ENCODE measurements at places on chromosomes 12 and 14.

- DNase-seq, result no peak
Observed at GRCh38 chr12:3311027-3311402, 180.0 kb upstream of the PRMT8 start.

DNA sequence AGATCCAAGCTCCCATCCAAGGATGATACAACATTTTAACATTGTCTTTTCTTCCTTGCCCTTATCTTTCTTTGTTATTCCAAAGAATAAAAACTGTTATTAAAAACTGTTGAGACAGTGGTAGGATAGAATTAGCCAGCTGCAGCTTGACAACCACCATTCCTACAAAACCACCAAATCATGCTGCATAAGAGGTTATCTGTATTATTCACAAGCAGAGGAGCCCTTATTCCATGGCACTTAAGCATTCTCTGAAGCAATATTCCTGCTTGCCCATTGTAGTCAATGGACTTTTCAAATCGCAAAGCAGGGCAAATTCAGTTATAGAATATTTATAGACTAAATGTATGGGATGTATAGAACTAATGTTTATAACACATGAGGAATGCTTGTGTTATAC is 3.4 kb downstream of the ABCD2 start:
- no peak for DNase-seq

- DNase-seq, result no peak
Observed at GRCh38 chr12:93100610-93101009, 171.5 kb upstream of the EEA1 start.

- DNase-seq, result no peak
Observed at GRCh38 chr12:25236626-25237025, 14.1 kb downstream of the KRAS start.

GRCh38 chr14:93033983-93034670 is 81.6 kb downstream of the ITPK1 start:
- no peak for DNase-seq

GRCh38 chr12:72313806-72314205 is 41.6 kb downstream of the TRHDE start:
- no peak for DNase-seq

GRCh38 chr12:80847575-80847974 is 90.2 kb downstream of the LIN7A start:
- DNase-seq, result no peak

- no peak for DNase-seq
Observed at GRCh38 chr12:120490833-120491512, 4.9 kb upstream of the DYNLL1 start.

GRCh38 chr14:91185721-91186120 is 58.8 kb downstream of the GPR68 start:
- no peak for DNase-seq

DNA sequence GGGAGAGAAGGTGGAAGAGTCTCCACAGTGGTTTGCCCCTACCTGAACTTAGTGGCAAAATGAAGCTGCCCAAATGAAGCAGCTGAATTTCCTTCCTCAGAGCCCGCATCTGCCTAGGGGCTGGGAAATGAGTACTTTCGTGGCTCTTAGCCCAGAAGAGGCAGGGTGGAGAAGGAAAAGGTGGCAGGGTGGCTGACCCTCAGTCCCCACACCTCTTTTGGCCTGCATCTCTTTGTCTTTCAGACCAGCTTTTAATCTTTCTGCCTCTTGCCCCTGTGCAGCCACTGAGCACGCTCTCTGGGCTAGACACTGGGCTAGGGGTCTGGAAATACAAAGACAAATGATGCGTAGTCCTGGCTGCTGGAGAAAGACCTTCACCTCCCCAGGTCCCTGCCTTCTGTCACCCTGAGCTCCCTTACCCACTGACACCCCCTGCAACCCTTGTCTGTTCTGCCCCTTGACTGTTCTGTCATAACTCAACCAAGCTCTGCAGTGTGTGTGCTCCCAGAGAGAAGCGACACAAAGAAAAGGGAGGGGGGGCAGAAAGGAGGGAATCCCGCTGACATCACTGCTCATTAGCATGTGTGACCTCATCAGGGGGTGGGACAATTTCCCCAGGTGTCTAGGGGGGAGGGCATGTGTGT is 371 bp upstream of the REM2 start:
- DNase-seq, result no peak

DNA sequence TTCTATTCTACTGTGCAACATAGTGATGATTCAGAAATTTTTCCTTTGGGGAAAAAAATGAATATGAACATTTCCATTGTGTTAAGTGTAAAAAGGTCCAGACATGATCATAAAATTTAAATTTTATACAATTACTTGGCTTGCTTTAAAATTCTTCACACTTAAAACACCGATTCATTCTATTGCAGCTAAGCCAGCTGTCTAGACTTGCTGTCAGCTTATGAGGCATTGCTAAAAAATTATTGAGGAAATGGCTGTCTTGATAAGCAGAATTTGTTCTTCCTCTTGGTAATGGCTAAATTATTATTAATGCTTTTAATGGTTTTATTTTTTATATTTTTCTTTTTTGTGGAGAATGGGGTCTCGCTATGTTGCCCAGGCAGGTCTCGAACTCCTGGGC is 1.8 kb downstream of the LYSET start:
- no peak for DNase-seq

GRCh38 chr14:69539631-69540410 is 34.9 kb downstream of the CCDC177 start:
- no peak for DNase-seq

GRCh38 chr12:84826925-84827324 is 85.7 kb downstream of the SLC6A15 start:
- no peak for DNase-seq

DNA sequence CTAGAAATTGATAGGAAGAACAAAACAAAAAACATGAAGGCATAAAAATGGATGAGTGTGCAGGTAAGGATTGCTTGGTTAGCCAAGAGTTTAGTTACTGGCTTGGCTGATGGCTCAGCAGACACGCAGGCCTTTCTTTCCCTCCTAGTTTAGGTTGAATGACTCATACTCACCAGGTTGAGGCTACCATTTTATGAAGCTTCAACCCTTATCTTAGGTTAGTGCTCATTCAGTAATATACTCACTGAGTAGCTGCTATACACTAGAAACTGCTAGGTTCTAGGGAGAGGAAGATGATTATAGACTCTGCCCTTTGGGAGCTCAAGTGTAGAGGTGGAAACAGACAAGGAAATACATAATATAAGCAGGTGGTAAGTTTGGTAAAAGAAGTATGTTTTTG is 6.0 kb downstream of the P3H3 start:
- no peak for DNase-seq

- DNase-seq, result no peak
Observed at GRCh38 chr12:30796313-30796780, 41.6 kb upstream of the CAPRIN2 start.

DNA sequence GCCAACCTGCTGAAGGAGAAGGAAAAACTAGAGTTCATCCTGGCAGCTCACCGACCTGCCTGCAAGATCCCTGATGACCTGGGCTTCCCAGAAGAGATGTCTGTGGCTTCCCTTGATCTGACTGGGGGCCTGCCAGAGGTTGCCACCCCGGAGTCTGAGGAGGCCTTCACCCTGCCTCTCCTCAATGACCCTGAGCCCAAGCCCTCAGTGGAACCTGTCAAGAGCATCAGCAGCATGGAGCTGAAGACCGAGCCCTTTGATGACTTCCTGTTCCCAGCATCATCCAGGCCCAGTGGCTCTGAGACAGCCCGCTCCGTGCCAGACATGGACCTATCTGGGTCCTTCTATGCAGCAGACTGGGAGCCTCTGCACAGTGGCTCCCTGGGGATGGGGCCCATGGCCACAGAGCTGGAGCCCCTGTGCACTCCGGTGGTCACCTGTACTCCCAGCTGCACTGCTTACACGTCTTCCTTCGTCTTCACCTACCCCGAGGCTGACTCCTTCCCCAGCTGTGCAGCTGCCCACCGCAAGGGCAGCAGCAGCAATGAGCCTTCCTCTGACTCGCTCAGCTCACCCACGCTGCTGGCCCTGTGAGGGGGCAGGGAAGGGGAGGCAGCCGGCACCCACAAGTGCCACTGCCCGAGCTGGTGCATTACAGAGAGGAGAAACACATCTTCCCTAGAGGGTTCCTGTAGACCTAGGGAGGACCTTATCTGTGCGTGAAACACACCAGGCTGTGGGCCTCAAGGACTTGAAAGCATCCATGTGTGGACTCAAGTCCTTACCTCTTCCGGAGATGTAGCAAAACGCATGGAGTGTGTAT is 2.4 kb downstream of the FOS start:
- no peak for DNase-seq

GRCh38 chr14:27392153-27392552 is 794.3 kb upstream of the NOVA1 start:
- DNase-seq, result no peak

GRCh38 chr14:73269729-73270531 is 32.6 kb downstream of the PAPLN start:
- DNase-seq, result no peak

DNA sequence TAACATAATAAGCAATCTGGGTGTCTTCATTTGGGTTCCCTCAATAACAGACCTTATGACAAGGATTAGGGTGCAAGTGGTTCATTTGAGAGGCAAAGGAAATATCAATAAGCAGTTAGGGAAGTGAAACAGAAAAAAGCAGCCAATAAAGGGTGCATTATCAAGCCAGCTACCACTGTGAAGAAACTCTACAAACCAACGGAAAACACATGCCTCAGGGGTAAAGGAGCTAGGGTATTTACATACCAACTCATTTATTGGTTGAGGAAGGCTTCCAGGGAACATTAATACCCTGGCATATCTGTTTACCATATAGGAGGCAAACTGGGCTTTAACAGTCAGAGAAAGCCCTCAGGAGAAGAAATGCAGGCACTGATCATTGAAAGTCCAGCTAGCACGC is 22.7 kb upstream of the IFNG-AS1 start:
- DNase-seq, result no peak
